Activated T-helper 1 cell treated with anti-CD3 and anti-CD28 coated beads, Interleukin-2, amount 50 U/mL, for 16 hours (primary cell): ENCODE measurements at places on chromosomes 4 and X.

DNA sequence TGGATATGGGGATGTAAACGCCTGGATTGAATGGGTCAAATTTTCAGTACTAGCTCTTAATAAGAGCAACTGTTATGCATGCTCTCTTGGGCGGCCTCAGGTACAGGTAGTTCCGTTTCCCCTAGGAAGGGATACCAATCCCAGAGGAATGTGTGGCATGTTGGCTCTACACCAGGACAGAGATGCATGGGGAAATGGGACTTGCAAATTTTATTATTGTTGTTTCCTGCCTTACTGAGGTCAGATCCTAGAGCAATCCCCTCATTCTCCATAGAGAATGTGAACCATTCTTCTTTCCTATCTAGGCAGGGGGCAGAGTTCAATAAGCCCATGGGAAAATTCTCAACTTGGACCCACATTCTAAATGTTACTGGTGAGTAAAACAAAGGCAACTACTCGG is 361.8 kb upstream of the FGF16 start:
- no peak for DNase-seq

DNA sequence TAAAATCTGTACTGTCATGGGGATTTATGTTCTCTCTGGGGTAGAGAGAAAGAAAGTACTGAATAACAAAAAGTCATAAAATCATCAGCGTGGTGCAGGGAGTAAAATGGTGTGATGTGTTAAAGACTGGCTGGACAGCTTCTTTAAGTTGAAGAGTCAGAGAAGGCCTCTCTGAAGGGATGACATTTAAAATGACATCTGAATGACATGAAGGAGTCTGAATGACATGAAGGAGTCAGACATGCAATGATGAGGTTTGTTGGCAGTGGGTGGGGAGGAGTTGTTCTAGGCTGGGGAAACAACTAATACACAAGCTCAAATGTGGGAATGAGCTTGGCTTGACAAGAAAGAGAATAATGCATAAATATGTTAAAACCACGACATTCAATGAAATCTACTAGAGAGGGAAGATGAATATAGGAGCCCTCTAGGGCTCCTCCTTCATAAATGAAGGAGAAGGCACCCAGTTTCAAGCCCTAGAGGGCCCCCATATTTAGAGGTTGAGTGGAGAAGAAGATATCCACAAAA is 63.9 kb upstream of the KIT start:
- DNase-seq = no peak

- DNase-seq = no peak
Observed at GRCh38 chrX:41734530-41734929, 10.5 kb downstream of the GPR82 start.

DNA sequence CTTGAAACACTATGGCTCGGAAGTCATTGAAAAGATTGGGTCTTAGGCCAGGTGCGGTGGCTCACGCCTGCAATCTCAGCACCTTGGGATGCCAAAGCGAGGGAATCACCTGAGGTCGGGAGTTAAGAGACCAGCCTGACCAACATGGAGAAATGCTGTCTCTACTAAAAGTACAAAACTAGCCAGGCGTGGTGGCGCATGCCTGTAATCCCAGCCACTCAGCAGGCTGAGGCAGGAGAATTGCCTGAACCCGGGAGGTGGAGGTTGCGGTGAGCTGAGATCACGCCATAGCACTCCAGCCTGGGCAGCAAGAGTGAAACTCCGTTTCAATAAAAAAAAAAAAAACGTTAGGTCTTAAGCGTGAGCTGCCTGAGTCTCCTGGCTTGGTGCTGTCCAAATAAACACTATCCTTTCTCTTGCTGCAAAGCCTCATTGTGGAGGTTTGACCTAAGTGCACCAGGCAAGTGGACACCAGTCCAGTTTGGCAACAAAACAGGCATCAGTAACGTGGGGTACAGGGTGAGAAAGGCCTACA is 185.9 kb downstream of the DHRSX start:
- no peak for DNase-seq

GRCh38 chr4:54657551-54658251 is at the start of gene KIT:
KIT (plus strand) TSS chr4:54657957; CDS start chr4:54658015, 58 bp downstream.
- no peak for DNase-seq

DNA sequence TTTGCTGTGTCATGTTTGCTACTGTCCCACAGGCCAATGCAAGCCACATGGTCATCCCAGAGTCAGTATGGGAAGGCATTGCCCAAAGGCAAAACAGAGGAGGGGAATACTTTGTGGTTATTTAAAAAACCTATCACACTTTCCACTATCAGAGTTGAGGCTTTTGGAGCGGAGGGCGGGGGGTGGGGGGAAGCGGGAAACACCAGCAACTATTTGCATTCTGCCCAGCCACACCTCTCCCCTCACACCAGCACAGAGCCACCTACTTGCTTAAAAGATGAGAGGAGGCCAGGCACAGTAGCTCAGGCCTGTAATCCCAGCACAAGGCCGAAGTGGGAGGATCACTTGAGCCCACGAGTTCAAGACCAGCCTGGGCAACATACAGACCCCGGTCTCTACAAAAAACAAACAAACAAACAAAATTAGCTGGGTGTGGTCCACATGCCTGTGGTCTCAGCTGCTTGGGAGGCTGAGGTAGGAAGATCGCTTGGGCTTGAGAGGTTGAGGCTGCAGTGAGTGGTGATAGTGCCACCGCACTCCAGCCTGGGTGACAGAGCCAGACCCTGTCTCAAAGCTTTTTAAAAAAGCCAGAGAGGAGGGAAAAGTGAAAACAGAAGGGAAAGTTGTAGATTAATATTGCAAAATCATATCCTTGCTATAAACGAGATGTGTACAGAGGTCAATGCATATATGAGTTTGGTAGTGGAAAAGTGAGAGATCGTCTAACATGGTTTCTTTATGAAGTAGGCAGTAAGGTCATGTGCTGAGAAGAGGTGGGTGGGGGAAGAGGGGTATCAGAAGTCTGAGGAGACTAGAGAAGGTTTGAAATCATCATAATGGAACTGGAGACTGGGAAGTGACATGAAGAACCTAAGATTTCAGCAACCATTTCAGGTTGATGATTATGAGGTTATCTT is 1.9 kb upstream of the CHST7 start:
- no peak for DNase-seq

GRCh38 chr4:182293691-182294255 is 50.6 kb downstream of the TENM3 start:
- DNase-seq = no peak

DNA sequence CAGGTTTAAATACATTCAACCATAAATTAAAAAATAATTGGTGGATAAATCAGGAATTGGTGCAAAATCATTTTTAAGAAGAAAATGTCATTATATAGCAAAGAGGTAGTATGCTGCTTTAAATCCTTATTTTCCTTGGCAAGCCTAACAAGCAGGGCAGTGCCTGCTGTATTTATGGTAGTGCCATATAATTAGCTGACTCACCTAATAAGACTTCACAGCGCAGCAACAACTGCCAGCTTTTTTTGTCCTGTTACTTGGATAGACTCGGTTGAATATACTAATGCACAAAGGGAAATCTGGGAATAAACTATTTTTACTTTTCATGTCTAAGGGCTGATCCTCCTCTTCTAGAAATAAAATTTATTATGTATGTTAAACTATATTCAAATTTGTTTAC is 99.1 kb downstream of the SNCA start:
- no peak for DNase-seq

DNA sequence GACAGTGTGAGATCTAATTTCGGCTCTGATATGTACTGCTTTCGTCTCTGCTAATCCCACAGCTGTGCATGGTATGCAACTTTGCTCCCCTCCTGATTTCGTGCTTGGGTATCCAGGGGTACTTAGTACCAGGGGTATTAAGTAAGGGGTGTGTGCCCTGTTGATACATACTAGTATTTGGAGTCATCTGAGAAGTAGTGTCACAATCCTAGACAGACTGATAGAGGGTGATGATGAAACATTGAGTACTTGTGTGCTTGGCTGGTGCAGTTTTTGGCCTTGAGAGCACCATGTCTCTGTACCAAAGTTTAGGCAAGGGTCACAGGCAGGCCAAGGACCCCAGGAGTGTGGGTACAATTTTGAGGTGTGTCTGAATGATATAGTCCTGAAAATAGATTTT is 10.9 kb downstream of the GPAT3 start:
- no peak for DNase-seq

- DNase-seq = no peak
Observed at GRCh38 chr4:122826553-122827257, at the start of gene FGF2. FGF2 (plus strand) TSS chr4:122826831; CDS start chr4:122827175, 344 bp downstream.

DNA sequence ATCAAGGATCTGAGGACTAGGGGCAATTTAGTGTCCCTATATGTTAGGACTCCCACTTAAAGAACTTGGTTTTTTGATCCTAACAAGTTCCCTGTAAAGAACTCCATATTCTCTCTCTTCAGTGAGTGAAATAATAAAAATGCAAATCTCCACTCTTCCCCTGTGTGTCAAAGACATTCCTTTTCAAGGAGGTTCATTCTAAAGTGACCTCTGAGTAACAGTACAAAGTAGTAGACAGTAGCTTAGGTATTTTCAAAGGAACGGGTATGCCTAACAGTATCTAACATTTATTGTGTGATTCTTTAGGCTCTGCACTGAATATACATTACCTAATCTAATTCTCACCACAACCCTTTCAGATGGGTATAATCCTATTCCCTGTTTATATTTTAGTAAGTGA is 58.4 kb upstream of the SCOC start:
- DNase-seq = no peak

DNA sequence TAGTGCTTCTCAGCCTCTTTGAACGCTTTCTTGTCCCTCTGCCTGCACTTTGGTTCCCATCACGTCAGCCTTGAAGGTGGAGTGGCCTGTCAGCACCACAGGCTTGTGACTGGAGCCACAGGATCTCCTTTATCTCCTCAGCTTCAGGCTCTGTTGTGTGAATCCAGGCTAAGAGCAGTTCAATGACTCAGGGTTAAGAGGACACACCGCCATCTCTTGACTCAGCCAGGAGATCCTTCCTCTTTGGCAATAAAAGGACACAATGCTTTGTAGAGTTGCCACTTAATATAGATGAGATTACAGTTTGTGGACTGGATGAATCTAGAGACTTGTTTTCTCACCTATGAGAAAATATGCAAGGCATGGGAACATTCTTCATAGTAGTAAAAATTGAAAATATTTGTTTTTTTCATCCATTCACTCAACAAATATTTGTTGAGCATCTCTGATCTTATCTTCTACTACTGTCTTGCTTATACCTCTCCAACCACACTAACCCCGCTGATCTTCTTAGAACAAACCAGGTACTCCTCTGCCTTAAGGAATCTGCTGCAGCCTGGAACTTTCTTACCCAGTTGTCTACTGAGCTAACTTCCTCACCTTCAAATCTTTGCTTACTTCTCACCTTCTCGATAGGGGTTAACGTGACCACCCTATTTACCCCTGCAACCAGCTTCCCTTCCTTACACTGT is 62.3 kb downstream of the UCHL1 start:
- no peak for DNase-seq

DNA sequence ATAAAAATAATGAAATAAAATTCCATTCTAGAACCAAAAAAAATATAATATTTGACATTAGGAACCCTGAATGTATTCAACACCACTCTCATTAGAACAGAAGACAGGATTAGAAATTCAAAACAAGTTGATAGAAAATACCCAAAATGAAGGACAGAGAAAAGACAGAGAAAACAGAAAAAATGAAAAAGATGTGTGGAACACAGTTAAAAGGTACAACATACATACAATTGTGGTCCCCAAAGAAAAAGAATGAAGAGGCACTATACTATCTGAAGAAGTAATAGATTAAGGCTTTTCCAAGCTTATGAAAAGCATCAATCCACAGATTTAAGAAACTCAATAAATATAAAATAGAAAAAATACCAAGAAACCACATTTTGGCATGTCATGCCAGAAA is 16.4 kb downstream of the ANKRD50 start:
- DNase-seq = no peak

- no peak for DNase-seq
Observed at GRCh38 chr4:24701683-24702082, 93.7 kb upstream of the SOD3 start.

- no peak for DNase-seq
Observed at GRCh38 chrX:46927718-46928117, 15.5 kb downstream of the JADE3 start.

DNA sequence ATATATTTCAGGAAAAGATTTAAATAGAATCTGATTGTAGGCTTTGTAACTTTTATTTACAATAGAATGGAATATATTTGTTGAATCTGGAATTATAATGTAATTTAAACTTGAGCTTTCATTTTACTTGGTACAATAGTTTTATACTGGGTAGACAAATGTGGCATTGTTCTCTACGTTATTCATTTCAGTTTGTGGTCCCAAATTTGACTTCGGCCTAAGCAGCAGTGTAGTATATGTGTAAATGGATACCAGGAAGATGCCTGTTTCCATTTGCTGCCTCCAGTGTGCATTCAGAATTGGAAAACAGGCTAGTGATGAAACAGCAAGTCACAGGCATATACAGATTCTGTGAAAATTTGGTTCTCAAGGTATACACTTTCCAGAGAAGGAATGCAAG is 77.8 kb downstream of the CLDN22 start:
- no peak for DNase-seq

DNA sequence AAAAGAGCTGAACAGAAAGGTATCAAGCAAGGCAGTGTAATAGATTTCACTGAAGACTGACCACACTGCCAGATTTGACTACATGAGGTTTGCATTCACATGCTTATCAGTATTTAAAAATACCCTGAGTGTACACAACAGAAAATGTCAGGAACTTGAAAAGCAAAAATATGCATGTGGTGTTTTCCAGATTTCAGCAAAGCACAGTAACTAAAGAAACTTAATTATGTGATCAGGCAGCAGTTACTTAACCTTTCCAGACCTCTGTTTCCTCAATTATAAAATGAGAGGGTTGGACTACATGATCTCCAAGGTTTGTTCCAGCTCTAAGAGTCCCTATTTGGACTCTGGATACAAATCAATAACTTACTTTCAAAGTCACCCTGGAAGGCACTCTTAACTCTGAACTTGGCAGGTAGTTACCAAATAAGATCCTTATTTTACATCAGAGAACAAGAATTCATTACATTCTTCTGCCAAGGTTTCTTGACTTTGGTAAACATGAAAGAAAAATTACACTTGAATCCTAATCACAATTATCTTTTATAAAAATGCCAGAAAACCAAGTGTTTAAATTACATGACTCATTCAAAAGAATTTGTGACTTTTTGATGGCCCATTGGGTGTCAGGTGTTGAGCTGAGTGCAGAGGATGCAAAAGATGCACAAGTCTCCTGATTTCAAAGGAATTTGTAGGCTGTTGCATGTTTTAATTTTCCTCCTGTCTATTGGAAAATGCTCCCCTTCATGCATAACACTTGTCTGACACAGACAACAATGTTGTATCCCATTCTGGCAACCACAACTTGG is 241.6 kb downstream of the MGST2 start:
- no peak for DNase-seq

GRCh38 chr4:98517218-98518021 is 141.0 kb downstream of the TSPAN5 start:
- no peak for DNase-seq

DNA sequence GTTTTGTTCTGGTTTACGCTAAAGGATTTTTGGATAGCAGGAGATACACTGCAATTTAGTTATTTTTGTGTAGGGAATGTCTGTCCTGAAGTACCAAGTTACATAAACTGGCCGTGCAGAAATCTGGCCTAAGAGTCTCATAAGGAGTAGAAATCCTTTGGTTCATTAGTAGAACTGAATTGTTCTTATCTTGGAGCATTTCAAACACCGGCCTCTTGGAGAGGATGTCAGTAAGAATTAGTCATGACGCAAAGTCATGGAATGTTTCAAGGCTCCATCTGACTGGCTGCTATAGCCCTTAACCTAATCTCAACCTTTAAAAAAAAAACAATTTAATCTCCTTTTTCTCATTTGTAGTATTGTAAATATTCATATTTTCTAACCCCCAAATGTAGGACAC is 15.2 kb downstream of the PDLIM3 start:
- no peak for DNase-seq
